ENCODE measurements at places on chromosomes 3 and 15.

GRCh38 chr3:184532940-184533732 lies 28.4 kb upstream of the EPHB3 start:
- no peak for ATAC-seq

GRCh38 chr15:32790352-32790999 lies 72.7 kb downstream of the GREM1 start:
- no peak for ATAC-seq

GRCh38 chr3:128267541-128267940 lies 114.3 kb downstream of the EEFSEC start:
- ATAC-seq = no peak

- ATAC-seq = no peak
Measured at GRCh38 chr15:27486683-27487647, 516.0 kb downstream of the GABRG3 start.
